Lower lobe of right lung (tissue), 2 donors: ENCODE measurements at places on chromosomes 12 and 14. TPM values are rescaled to one million over a fixed set of nuclear protein-coding genes. Genes with fewer than 3 reads are reported as not detected.

- H3K4me3 ChIP-seq: no peak overlapping the region
- no peak for DNase-seq
- no peaks in the 10 kb centered on the region for H3K27me3 ChIP-seq
- no peaks in the 10 kb centered on the region for H3K36me3 ChIP-seq
- H3K4me1 ChIP-seq: no peaks in the 10 kb centered on the region
- H3K27ac ChIP-seq: no peak overlapping the region
These were observed 10.3 kb upstream of the ZNF84 start for GRCh38 chr12:133026996-133027395.

- H3K36me3 ChIP-seq: no peaks in the 10 kb centered on the region
- H3K27ac ChIP-seq: no peak overlapping the region
- no peaks in the 10 kb centered on the region for H3K27me3 ChIP-seq
- peaks cover 12% of the 10 kb centered on the region for H3K4me1 ChIP-seq
These were observed 41.8 kb upstream of the HIF1A start for GRCh38 chr14:61653507-61653906.

DNA sequence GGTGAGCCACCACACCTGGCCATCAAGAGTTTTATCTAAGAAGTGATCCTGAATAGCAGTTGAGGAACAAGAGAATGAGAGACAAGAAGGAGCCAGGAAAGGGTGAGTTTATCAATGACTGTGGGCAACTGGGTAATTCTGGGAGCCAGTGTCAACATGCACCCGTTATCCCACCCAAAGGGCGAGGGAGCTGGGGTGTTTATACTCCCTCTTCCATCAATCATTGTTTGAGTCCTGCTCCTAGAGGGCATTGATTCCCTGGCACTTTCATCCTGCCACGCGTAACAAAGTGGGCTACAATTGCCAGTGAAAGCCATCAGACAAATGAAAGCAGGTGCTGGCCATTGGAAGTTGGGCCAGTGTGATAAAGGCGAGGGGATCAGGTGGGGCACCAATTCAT is 136.3 kb downstream of the SUDS3 start:
- DNase-seq: no peak
- no peaks in the 10 kb centered on the region for H3K4me1 ChIP-seq
- no peaks in the 10 kb centered on the region for H3K36me3 ChIP-seq

DNA sequence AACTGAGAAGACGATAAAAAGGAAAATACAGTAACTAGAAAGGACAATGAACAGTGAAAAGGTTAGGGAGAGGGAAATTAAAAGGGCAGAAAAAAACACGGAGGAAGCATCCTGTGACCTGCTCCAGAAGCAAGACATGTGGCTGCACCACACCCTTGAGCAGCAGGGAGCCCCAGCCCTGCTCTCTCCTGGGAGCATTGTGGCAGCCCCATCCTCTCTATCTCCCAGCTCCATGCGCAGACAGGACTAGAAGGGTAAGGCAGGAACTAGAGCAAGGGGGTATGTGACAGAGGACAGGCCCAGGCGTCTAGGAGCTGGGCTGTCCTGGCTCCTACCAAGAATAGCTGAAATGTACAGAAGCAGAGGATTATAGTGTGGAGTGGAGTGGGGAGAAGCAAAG is 38.6 kb upstream of the SMUG1 start:
- no peak for DNase-seq
- H3K4me3 ChIP-seq: no peak overlapping the region
- H3K27ac ChIP-seq: no peak overlapping the region
- H3K36me3 ChIP-seq: no peaks in the 10 kb centered on the region

DNA sequence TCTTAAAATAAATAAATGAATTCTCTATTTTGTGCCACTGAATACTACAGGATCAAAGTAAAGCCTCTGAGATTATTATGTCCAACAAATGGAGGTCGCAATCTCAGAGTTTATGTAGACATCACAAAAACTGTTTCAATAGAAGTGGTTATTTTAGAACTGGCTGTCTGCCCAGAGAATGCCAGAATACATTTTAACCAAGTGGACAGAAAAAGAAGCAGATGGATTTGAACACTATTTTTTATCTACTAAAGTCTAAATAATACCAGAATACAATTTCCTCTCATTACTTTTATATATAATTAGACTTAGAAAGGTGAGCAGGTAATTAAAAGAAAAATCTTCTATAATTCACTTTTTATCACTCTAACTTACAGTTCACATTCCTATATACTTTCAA is 118.3 kb downstream of the MED13L start:
- H3K4me3 ChIP-seq: no peak overlapping the region
- no peak overlapping the region for H3K27ac ChIP-seq
- no peaks in the 10 kb centered on the region for H3K36me3 ChIP-seq

- no peak overlapping the region for H3K4me3 ChIP-seq
- H3K4me1 ChIP-seq: no peaks in the 10 kb centered on the region
- no peaks in the 10 kb centered on the region for H3K27me3 ChIP-seq
- DNase-seq: no peak
- H3K27ac ChIP-seq: no peak overlapping the region
These were observed 69.7 kb upstream of the STAC3 start for GRCh38 chr12:57320639-57321038.

- no peak overlapping the region for H3K4me3 ChIP-seq
- H3K4me1 ChIP-seq: peaks cover 30% of the 10 kb centered on the region
- H3K27me3 ChIP-seq: no peaks in the 10 kb centered on the region
- no peaks in the 10 kb centered on the region for H3K36me3 ChIP-seq
These were observed 2.0 kb upstream of the GALC start for GRCh38 chr14:87994974-87995373.

DNA sequence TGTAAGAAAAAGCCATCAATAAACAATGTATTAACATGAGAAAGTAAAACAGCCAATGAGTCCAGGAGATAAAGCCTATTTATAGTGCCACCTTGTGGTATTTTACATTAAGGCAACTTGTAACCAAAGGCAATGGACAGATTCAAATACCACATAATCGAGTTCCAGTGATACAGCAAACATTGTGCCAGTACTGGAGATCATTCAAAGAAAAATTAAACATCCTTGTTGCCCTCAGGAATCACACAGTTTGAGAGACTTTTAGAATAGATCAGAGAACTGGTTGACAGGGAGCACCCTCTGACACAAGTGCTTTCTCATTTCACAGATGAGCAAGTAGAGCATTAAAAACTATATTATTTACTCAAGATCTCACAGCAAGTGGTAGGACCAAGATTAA is 98.1 kb downstream of the DDHD1 start:
- no peaks in the 10 kb centered on the region for H3K4me1 ChIP-seq
- H3K27me3 ChIP-seq: no peaks in the 10 kb centered on the region
- no peak overlapping the region for H3K4me3 ChIP-seq
- peaks cover 8% of the 10 kb centered on the region for H3K36me3 ChIP-seq

GRCh38 chr14:73760598-73761586 is 46.7 kb upstream of the PNMA1 start:
- H3K27me3 ChIP-seq: no peaks in the 10 kb centered on the region
- peak overlapping the region; percentile 100 for H3K27ac ChIP-seq
- DNase-seq: no peak
- H3K4me1 ChIP-seq: peaks cover 88% of the 10 kb centered on the region
- H3K4me3 ChIP-seq: peak overlapping the region; percentile 83

DNA sequence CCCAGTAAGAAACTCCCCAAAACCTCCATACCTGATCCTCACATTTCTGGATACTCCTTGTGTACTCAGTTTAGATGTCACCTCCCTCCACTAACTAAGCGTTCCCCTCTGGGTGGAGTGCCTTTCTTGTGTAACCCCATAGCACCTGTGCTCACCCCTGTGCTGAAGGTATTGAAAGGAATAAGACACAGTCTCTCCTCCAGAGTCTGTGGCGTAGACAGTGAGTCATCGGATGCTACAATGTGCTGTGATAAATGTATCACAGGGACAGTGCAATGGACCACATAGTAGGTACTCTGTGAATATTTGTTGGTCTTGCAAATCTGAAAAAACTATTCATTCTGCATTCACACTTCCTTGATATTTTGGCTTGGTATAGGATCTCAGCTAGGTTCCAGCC is 30.8 kb downstream of the TSPAN9 start:
- peaks cover 56% of the 10 kb centered on the region for H3K4me1 ChIP-seq
- H3K36me3 ChIP-seq: no peaks in the 10 kb centered on the region
- H3K27me3 ChIP-seq: no peaks in the 10 kb centered on the region
- H3K4me3 ChIP-seq: no peak overlapping the region

DNA sequence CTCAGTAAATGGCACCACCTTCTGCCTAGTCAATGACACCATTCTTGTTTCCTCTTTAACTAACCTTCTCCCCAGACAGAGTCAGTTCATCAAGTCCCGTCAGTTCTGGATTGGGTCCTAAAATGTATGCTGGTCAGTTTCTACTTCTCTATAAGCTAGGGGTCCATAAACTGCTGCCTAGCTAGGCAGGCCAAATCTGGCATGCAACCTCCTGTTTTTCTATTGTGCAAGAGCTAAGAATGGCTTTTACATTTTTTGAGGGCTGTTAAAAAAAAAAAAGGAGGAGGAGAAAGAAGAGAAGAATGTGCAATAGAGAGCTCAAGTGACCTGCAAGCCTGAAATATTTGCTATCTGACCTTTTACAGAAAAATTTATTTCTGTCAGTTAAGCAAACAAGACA is 6.4 kb upstream of the TMED10 start:
- H3K27me3 ChIP-seq: no peaks in the 10 kb centered on the region
- H3K4me1 ChIP-seq: peaks cover 45% of the 10 kb centered on the region
- no peaks in the 10 kb centered on the region for H3K36me3 ChIP-seq
- no peak overlapping the region for H3K4me3 ChIP-seq
- no peak for DNase-seq

- no peak overlapping the region for H3K27ac ChIP-seq
- no peak overlapping the region for H3K4me3 ChIP-seq
- H3K4me1 ChIP-seq: no peaks in the 10 kb centered on the region
- no peaks in the 10 kb centered on the region for H3K36me3 ChIP-seq
- DNase-seq: no peak
These were observed 34.2 kb upstream of the PLBD1 start for GRCh38 chr12:14601692-14602478.

GRCh38 chr12:99978152-99978551 is 6.6 kb downstream of the ANKS1B start:
- no peaks in the 10 kb centered on the region for H3K4me1 ChIP-seq
- no peak overlapping the region for H3K4me3 ChIP-seq
- peaks cover 3% of the 10 kb centered on the region for H3K27me3 ChIP-seq
- no peak for DNase-seq
- H3K27ac ChIP-seq: no peak overlapping the region

GRCh38 chr12:84843593-84844144 is 68.9 kb downstream of the SLC6A15 start:
- H3K36me3 ChIP-seq: no peaks in the 10 kb centered on the region
- H3K4me3 ChIP-seq: no peak overlapping the region
- H3K27me3 ChIP-seq: no peaks in the 10 kb centered on the region
- no peak overlapping the region for H3K27ac ChIP-seq
- no peaks in the 10 kb centered on the region for H3K4me1 ChIP-seq

- peaks cover 7% of the 10 kb centered on the region for H3K4me1 ChIP-seq
- H3K27me3 ChIP-seq: no peaks in the 10 kb centered on the region
- no peak overlapping the region for H3K27ac ChIP-seq
- H3K4me3 ChIP-seq: no peak overlapping the region
These were observed 47.0 kb upstream of the OR6J1 start for GRCh38 chr14:22691171-22691570.

PYM1 gene
- total RNA-seq: 28.9 TPM

TMEM19 gene
- total RNA-seq: 31.4 TPM

GSC gene
- total RNA-seq: 0.50 TPM

ERP27 gene
- 16.2 TPM for total RNA-seq

ANKS1B gene
- total RNA-seq: 4.0 TPM

SLCO1C1 gene
- total RNA-seq: 0.92 TPM
